ENCODE measurements at places on chromosomes 2 and 18. TPM values are rescaled to one million over a fixed set of nuclear protein-coding genes. Genes with fewer than 3 reads are reported as not detected.

- peak; percentile 5 for DNase-seq
- H3K27ac ChIP-seq, result no peak overlapping the region
- no peaks in the 10 kb centered on the region for H3K27me3 ChIP-seq
- peaks cover 20% of the 10 kb centered on the region for H3K36me3 ChIP-seq
These were observed 218.3 kb upstream of the SMAD7 start for GRCh38 chr18:49169037-49169521.

The TUBB8B gene
- total RNA-seq, result not detected

The HOXD4 gene
- not detected for total RNA-seq

DNA sequence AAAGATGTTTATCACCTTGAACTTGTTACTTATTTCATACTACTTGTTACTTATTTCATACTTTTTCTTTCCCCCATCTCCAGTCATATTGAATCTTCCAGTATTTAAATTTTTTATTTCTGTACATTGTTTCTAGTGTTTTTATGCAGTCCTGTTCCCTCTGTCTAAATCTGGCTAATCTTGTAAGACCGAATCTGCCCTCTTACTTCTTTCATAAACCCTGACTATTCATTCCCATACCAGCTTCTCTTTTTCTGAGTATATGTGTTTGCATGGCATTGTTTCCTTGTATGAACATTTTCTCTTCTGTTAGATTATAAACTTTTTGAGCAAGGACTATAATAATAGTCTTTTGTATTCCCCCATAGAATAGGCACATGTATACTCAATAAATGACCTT, 131.7 kb downstream of the TAF4B start:
- H3K27ac ChIP-seq, result no peak overlapping the region
- DNase-seq, result no peak
- no peaks in the 10 kb centered on the region for H3K27me3 ChIP-seq
- peaks cover 18% of the 10 kb centered on the region for H3K36me3 ChIP-seq

The GCKR gene
- not detected for total RNA-seq

The ASXL2 gene
- total RNA-seq, result 39.6 TPM

- peak overlapping the region; percentile 23 for H3K4me3 ChIP-seq
- H3K27ac ChIP-seq, result peak overlapping the region; percentile 69
- DNase-seq, result no peak
- H3K4me1 ChIP-seq, result peaks cover 15% of the 10 kb centered on the region
- H3K36me3 ChIP-seq, result peaks cover 18% of the 10 kb centered on the region
These were observed 61.1 kb upstream of the ACYP2 start for GRCh38 chr2:54054271-54054670.

DNA sequence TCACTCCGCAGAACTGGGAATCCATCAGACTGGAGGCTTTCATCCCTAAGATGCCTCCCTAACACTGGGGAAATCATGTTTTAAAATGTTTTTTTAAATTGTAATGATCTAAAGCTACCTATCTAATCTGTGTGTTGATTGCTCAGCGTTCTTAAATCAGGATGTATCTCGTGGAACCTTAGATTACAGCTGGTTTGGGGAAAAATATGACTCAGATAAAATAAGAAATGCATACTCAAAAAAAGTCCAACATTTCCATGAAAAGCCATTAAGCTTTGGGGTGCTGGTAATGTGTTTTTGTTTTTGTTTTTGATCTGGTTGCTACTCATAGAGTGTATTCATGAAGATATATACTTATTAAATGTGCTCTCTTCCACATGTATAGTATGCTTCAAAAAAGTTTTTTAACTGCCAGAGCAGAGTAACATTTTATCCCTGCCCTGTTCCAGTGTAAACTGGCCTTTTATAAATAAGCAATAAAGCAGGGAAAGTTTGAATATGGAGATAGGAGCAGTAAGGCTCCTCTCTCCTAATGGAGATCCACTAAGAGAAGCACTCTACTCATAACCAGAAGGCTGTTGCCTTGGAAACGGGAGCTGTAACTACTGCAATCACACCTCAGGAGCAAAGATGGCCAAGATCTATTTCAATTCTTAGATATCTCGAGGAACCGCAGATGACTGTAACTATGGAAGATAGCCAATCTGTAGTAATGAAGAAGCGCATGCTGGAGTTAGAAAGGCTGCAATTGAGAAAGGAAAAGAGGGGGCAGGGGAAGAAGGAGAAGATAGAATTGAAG, 41.6 kb downstream of the ANKRD44 start:
- H3K4me1 ChIP-seq, result peaks cover 84% of the 10 kb centered on the region
- no peaks in the 10 kb centered on the region for H3K27me3 ChIP-seq
- peaks cover 37% of the 10 kb centered on the region for H3K36me3 ChIP-seq
- H3K27ac ChIP-seq, result peak overlapping the region; percentile 94

The CFAP53 gene
- 0.14 TPM for total RNA-seq

The PHOSPHO2 gene
- total RNA-seq, result 4.1 TPM

GRCh38 chr2:196177124-196177523, 5.7 kb upstream of the STK17B start:
- H3K4me3 ChIP-seq, result peak overlapping the region; percentile 74
- peak overlapping the region; percentile 96 for H3K27ac ChIP-seq
- H3K4me1 ChIP-seq, result peaks cover 82% of the 10 kb centered on the region
- no peak for DNase-seq
- peaks cover 19% of the 10 kb centered on the region for H3K36me3 ChIP-seq

The RGPD4 gene
- 0.64 TPM for total RNA-seq

GRCh38 chr2:14942987-14943386, 310.5 kb downstream of the LRATD1 start:
- peaks cover 4% of the 10 kb centered on the region for H3K27me3 ChIP-seq
- H3K36me3 ChIP-seq, result peaks cover 1% of the 10 kb centered on the region
- no peak overlapping the region for H3K27ac ChIP-seq
- DNase-seq, result no peak
- H3K4me1 ChIP-seq, result no peaks in the 10 kb centered on the region

GRCh38 chr2:54099829-54100585, 15.4 kb upstream of the ACYP2 start:
- DNase-seq, result no peak
- H3K4me1 ChIP-seq, result peaks cover 7% of the 10 kb centered on the region
- H3K27ac ChIP-seq, result no peak overlapping the region
- H3K36me3 ChIP-seq, result no peaks in the 10 kb centered on the region

DNA sequence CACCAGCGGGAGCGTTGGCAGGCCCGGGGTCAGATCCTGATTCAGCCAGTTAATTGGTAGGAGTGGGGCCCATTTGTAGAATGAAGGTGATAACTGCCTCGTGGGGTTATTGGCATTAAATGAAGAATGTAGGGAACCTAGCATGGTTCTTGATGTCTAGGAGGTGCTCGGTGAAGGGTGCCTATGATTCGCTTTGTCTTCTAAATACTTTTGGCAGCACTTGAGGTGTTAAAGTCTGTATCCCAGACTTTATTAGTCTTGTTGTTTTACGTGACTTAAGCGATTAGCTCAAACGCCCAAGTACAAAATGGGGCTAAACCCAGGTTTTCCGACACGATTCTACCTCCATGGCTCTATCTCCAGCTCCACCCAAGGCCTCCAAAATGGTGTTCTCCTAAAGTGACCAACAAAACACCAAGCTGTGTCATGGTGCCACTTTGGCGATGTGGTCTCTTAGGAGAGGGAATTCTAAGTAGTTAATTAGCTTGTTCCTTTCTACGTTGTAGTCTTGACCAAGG, 980 bp upstream of the PPP4R1 start:
- peak overlapping the region; percentile 56 for H3K27ac ChIP-seq
- H3K4me1 ChIP-seq, result peaks cover 32% of the 10 kb centered on the region
- DNase-seq, result no peak
- H3K27me3 ChIP-seq, result no peaks in the 10 kb centered on the region
- peaks cover 10% of the 10 kb centered on the region for H3K36me3 ChIP-seq

Measured in activated naive CD8-positive, alpha-beta T cell treated with anti-CD3 and anti-CD28 coated beads for 36 hours (primary cell).